ENCODE measurements at places on chromosomes 7 and 10.

- DNase-seq: no peak
Observed at GRCh38 chr10:121668314-121669027, 70.2 kb upstream of the FGFR2 start.

DNA sequence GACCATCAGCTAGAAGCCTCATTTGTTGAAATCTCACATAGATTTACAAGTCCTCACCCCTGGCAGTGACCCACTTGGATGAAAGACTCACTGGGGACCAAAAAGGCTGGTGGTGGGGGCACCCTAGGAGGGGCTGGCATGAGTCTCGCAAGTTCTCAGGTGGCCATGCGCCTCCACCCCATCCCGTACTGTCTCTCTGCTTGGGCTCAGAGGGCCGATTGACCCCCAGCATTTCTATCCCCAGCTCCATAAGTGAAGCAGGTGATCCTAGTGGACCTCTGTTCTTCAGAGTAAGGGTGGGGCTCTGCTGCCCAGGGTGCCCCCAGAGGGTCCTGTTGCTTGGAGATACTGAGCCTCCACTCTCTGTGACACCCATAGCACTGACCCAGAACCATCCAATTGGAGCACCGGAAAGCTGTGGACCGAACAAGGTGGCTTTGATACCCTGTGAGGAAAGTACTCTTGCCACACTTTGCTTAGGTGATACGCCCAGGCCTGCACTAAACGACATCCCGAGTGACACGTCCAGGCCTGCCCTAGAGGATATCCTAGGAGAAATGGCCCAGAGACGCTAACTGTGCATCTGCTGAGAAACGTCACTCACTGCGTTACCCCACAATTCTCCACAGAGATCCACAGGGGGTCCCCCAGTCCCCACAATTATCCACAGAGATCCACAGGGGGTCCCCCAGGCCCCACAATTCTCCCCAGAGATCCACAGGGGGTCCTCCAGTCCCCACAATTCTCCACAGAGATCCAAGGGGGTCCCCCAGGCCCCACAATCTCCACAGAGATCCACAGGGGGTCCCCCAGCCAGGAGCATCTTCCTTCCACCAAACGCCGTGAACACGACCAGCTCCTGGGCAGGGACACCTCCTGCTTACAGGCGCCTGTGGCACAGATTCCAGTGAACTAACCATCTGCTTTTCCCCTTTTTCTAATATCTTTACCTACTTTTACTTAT lies 262.9 kb downstream of the PTPRN2 start:
- no peak for DNase-seq

GRCh38 chr10:132911786-132912097 lies 30.6 kb downstream of the CFAP46 start:
- no peak for DNase-seq

DNA sequence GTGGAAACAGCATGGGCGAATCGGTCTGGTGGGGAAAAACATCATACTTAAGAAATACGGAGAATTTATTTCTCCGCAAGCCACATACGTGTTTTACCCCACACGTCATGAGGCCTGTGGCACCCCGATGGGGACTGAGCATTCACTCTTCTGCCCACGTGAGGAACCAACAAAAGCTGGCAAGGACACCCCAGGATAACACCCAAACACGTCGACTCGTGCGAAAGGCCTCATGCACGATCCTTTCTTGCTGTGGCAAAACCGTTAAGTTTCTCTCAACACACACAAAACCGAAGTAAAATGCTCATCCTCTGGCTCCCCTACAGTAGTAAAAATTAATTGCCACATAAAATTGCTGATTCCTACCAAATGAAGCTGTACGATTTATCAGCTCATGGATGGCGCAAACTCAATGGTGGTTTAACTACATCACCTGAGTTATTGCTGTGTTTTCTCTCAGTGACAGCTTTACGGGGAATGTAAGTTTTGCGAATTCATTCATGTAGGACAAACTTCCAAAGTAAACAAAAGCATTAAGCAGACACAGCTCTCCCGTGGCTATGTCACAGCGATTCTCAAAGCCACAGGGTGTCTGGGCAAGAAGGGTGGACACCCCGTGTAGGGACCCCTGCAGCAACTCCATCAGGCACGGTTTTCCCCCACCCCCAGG lies 97.0 kb downstream of the CTBP2 start:
- DNase-seq: no peak

GRCh38 chr7:81300753-81301152 lies 381.9 kb upstream of the SEMA3C start:
- no peak for DNase-seq

GRCh38 chr7:18788026-18788425 lies 292.5 kb downstream of the HDAC9 start:
- DNase-seq: no peak

DNA sequence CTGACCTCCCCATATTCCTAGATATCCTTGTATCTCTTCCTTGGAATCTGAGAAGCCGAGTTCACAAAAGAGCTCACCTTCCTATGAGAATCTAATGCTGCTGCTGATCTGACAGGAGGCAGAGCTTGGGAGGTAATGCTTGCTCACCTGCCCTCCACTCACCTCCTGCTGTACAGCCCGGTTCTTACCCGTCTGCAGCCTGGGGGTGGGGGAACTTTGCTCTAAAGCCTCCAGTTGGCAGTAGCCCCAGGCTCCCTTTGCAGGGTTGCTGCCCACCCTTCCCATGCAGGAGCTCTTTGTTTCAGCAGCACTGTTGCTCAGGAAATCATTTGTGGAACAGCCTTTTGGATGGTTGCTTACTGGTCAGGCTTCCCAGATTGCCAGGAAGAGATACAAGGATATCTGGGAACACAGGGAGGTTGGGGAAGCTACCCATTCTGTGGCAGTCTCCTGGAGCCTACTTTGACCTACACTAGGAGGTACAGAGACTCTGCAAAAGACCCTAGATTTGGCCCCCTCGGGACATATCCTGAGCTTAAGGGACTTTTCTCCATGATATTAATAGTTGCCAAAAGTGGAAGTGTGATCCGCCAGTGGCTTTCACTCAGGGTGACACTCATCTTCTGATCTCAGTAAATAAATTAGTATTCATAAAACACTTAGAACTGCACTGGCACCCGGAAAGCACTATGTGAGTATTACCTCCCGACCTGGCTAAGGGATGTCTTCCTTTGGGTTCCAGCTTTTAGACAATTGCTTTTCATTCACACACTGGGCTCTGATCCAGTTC lies 363.7 kb upstream of the PODXL start:
- DNase-seq: no peak

DNA sequence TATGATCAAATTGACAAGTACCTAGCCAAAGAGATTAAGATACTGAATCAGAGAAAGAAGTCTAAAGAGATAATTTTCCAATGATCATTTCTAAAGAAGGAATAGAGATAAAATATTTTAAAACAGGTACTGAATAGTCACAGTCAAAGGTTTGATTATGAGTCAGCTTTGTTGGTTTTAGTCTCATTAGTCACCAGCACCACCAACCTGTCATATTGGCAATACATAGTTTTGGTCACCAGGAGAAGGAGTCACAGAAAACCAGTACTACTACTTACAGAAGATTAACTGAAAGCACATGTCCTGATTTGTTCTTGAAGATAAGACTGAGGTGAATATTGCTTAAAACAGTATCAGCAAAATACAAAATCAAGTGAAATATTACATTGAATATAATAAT lies 34.6 kb downstream of the ZEB1 start:
- DNase-seq: no peak

DNA sequence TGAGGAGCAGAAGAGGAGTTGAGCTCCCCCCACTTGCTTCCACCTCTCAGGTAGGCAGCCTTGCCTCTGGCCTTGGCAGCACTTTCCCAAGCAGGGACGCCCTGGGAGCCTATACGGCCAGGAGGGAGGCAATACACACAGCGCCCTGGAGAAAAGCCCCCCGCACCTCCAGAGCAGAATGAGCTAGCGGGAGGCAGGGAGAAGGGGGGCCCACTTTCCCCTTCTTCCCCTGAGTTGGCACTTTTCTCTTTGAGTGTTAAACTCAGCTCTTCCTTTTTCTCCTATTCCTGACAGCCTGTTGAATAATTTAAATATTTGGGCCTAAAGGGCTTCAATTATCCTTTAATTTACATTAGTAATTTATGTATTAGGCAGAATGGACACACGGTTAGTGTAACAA lies 35.8 kb downstream of the UNC5B start:
- no peak for DNase-seq

DNA sequence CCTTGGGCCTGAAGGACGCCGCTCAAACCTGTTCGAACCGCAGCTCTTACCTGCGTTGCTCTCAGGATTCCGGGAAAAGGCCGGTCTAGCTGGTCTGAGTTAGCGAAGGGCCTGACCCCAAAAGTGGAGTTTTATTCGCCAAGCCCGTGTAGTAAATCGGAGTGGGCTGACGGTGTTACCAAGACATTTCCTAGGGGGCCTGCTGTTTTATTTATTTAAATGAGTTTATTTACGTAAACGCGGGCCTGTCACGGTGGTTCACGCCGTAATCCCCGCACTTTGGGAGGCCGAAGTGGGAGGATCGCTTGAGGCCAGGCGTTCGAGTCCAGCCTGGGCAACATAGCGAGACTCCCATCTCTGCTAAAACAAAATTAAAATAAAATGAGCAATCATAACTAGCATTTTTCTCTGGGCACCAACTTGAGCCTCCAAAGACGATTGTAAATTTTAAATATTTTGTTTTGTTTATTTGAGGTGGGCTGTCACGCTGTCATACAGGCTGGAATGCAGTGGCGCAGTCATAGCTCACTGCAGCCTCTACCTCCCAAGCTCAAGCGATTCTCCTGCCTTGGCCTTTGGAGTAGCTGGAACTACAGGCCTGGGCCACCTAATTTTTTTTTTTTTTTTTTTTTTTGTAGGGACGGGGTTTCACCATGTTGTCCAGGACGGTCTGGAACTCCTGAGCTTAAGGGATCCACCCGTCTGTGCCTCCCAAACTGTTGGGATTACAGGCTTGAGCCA lies 903 bp downstream of the ZNF655 start:
- no peak for DNase-seq

DNA sequence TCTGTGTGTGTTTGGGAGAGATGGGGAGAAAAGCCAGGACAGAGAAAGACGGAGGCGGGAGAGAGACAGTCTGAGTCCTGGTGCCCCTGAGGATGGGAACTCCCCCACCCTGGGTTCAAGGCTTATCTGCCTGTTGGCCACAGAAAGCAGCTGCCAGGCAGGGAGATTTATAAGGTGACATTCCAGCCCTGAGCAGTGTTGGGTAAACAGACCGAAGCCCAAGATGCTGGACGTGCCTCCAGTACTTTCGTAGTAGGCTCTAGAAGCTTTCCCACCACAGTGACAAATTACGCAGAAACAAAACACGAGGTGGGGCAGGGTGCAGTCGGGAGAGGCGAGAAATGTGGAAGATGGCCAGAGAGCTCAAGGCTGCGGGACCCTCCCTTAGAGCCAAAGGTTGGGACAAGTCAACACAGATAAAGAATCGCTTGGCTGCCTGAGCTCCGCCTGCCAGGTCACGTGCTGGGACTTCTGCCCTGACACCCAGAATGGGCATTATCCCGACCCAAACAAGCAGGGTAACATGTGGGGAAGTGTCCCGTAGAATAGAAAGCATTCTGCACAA lies 41.1 kb downstream of the CCDC3 start:
- DNase-seq: no peak

- DNase-seq: no peak
Observed at GRCh38 chr10:59245686-59246085, 69.2 kb downstream of the PHYHIPL start.

DNA sequence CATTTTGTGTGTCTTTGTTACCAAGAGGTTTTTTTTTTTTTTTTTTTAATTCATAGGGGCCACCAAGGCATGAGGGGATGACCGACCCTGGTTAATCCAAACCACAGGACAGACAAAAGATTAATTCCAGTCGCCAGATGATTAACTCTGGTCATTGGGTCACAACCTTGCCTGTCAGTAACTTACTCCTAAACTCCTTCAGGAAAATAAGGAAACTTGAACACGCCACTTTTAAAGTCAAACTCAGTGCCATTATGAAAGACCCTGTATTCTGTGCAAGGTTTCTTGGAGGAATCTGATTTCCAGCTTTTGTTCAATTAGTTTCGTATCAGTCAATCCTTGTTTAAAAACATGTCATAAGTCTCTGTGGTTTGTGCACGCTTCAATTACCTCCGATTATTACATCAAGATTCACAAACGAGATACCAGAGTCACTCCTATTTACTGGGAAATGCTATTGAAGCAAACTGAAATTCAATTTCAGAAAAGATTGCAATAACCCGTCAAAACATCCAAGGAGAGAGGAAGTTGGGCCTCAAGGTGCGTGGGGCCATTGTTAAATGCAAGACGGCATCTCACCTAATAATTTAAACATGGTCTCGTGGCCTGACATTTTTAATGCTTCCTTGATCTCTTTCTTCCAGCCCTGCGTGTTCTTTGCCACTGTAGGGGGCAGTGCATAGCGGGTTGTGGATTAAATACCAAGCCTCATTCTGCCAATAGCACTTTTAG lies 44.0 kb downstream of the NRP1 start:
- no peak for DNase-seq

DNA sequence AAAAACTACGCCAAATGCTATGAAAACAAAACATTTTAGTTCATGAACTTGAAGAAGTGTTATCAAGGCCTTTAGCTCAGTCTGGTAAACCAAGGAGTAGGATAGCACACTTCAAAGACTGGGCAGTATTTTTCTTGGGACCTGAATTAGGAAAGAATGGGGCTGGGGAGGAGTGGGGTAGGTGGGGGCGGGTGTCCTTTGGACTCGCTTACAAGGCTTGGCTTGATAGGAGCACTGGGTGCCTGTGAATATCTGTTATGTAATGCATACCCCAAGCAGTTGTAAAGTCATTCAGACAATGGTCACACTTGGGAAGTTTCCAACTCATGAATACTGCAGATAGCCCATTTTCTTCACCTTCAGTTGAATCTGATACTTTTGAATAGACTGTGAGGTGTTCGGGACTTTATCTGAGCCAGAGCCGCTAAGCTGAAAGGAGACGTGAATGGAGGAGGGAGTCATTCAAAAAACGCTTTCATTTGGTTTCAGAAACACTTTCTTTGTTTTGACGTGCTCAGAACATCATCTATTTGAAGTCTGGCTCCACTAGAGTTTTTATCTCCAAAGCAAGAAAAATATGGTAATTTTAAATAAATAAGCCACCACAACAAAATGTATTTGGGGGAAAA lies 70.1 kb upstream of the FAM204A start:
- no peak for DNase-seq

DNA sequence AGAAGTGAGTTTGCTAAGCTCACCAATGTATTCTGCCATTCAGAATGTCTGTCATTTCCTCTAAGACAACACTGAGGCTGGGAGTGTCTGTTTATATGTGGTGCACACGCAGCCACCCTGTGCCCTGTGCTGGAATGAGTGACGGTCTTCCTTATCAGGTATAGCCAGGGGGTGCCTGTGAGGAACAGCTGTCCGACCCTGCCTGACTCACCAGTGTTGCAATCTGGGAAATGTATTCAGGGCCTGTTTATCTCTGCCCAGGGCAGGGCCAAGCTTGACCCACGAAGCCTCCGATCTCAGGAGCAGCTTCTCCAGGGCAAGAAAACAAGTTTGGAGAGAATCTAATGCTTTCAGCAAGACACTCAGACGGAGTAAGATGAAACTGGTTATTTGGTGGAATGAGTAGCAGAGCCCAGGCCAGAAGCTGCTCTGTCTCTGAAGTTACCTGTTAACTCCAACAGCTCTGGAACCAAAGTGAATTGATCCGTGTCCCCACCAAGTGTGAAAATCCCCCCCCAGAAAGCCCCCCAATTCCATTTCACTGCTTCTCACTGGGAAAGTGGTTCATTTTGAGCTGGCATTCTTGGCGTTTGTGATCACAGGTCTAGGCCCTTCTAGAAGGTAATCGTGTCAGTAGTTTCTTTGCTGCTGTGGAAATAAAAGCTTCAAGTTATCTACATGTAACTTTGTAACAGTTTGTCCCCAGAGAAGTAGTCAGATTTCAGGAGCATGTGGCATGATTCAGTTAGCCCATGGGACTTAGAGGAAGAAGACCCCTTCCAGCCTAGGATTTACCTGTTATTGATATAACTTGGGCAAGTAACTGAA lies 6.1 kb upstream of the UBE2H start:
- no peak for DNase-seq
